ENCODE measurements at places on chromosomes 16 and 17.
A peak's percentile ranks its signal among the peaks of the same experiment; 100 is the strongest.

DNA sequence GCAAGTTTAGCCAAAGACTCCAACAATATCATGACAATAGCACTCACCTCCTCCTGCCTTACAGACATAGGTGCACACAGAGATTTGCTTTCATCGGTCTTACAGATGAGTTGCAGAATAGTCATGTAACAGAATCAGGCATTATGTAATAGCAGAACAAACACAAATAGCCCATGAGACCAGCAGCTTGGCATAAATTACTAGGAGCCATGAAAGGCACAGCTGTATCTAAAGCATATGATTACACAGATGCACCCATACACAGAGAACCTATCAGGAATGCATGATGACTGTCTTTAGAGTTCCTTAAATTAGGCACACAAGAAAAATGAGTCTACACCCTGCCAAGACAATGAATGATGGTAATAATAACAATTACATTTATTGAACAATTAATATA lies 342.0 kb upstream of the XYLT1 start:
- no peak for DNase-seq

GRCh38 chr16:19878757-19879156 lies 5.9 kb downstream of the GPRC5B start:
- no peak for DNase-seq

DNA sequence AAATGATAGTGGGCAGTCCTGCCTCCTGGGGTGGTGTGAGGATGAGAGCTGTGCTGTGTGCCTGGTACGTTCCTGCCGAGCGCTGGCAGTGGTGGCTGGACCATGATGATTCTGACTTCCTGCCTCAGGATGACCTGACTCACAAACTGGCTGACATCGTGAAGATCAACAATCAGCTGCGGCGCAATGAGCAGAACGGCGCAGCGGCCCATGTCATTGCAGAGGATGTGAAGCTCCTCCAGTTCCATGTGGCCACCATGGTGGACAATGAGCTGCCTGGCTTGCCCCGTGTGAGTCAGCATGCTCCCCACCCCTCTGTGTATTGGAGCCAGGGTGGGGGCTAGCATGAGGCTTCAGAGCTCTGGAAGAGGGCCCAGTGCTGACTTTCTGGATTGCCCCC lies 13.1 kb downstream of the POLR2A start:
- no peak for DNase-seq

- DNase-seq: no peak
Observed at GRCh38 chr16:10138881-10139280, 43.3 kb downstream of the GRIN2A start.

DNA sequence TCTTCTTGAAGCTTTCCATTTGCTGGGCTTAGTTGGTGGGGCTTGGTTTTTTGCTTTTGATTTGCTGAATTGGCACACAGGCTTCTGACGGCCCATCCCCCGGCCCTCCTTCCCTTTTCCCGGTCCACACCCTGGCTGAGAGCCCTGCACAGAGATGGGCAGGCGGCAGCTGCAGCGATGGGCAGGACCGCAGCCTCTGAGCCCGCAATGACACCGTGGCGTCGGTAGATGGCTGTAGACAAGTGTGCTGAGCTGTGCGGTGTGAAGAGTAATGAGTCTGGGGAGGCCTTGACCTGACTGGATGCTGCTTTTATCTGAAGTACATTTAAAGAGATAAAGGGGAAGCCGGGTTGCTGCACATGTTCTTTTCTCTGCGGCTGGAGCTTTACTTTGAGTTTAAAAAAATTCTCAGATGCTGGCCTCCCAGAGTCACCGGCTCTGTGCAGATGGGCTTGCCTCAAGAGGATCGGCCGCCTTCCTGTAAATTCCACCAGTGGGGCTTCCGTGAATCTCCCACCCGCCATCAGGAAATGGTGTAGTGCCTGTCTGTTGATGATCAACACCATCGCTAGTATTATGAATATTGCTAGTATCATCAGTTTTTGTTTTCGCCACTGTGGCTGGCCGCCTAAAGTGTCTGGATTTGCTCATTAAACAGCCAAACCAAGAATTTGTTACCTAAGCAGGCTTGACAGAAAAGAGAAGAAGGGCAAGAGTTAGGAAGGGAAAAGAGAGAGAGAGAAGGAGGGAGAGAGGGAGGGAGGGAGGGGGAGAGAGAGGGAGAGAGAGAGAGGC lies 245.6 kb upstream of the RBFOX1 start:
- no peak for DNase-seq

GRCh38 chr17:79951361-79952264 lies 84.1 kb downstream of the TBC1D16 start:
- DNase-seq: peak; percentile 56

GRCh38 chr16:23999663-24000062 lies 163.9 kb downstream of the PRKCB start:
- DNase-seq: no peak

- DNase-seq: no peak
Observed at GRCh38 chr16:78437352-78437968, 338.0 kb downstream of the WWOX start.

DNA sequence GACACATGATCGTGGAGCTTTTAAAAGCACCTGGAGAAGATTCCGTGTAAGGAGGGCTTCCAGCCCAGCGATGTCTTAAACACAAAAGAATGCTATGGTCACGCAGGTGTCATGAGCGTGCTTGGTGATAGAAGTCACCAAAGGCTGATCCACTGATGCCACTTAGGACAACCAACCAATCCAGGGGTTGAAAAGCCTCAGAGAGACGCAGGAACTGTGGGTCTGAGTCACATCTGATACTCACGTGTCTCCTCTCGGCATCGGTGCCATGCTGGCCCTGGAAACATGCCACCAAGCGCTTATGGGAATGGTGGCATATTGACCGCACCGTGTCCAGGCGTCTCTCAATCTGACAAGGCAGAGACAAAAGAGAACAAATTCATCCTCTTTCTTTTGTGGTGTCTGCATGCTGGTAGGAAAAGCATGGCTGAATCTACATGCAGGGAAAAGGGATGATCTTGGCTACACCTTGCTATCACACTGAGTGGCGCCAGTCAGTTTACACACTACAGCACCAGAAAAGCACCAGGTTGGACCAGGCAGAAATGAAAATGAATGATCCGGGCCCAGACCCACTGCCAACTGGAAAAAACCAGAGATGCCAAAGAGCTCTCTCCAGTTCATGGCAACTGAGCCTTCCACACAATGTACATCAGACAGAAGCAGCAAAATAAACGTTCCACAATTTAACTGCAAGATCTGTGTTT lies 38.0 kb downstream of the ARHGAP17 start:
- no peak for DNase-seq

- DNase-seq: no peak
Observed at GRCh38 chr16:54268340-54268739, 18.2 kb downstream of the IRX3 start.

- DNase-seq: no peak
Observed at GRCh38 chr16:49832177-49832576, 23.7 kb downstream of the ZNF423 start.

DNA sequence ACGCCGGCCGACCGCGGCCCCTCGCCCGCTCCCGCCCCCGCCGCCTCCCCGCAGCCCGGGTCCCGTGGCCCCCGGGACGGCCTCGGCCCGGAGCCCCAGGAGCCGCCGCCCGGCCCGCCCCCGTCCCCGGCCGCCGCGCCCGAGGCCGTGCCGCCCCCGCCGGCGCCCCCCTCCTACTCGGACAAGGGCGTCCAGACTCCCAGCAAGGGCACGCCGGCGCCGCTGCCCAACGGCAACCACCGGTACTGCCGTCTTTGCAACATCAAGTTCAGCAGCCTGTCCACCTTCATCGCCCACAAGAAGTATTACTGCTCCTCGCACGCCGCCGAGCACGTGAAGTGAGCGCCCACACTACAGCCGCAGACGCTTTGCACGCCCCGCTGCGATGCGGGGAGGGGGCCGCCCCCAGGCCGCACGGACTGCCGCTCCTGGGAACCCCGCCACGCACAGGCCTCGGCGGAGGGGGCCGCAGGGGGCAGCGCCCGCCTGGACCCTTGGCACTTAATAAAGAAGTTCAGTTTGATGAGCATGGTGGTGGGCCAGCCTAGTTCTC lies 35.5 kb upstream of the ZC3H18 start:
- DNase-seq: no peak

- DNase-seq: no peak
Observed at GRCh38 chr16:46737621-46738214, 10.4 kb downstream of the MYLK3 start.

- no peak for DNase-seq
Observed at GRCh38 chr16:57069053-57069452, 23.3 kb upstream of the CPNE2 start.

- DNase-seq: peak; percentile 83
Observed at GRCh38 chr16:2777231-2777902, at the start of gene ELOB. TSS of gene ELOB (minus strand) at chr16:2777280. CDS start at chr16:2777239, 41 bp downstream.

DNA sequence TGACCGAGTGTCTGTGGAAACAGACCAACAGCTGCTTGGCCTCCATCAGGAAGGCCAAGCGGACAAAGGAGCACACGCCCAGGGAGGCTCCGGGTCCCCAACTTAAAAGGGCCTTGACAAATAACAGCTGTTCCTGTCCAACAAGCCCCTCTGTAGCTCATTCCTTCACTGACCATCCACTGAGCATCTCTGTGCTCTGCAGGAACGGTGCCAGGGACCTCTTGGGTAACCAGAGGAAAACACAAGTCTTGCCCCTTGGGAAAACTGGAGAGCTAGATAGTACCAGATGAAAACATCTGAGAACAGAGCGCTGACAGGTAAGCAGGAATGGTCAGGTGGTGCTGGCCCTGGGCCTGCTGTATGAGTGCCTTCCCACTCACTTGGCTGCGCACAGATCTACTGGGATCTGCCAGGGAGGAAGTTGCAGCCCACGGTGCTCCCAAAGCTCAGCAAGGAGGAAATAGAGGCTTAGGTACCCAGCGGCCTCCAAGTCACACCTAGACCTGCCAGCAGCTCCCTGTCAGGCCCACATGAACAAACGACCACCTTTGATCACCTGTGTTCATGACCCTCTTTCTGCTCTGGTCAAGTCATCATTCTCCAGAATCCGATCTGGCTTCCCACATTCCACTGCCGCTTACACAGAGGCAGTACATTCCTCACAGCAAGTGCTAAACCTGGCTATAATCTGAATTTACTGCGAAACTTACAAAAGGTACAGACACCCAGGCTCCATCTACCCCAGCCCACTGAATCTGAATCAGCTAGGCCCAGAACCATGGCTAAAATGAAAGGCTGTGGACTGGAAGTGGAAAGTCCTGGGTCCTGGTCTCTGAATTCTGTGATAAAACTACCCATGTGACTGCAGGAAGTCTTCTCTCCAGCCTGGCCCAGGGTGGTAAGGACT lies 12.5 kb downstream of the DCAKD start:
- peak; percentile 93 for DNase-seq

- no peak for DNase-seq
Observed at GRCh38 chr17:36899250-36900159, 37.8 kb upstream of the LHX1 start.

GRCh38 chr16:85327731-85328675 lies 215.7 kb upstream of the CIBAR2 start:
- DNase-seq: no peak

- no peak for DNase-seq
Observed at GRCh38 chr17:40547079-40547784, 18.0 kb downstream of the CCR7 start.

DNA sequence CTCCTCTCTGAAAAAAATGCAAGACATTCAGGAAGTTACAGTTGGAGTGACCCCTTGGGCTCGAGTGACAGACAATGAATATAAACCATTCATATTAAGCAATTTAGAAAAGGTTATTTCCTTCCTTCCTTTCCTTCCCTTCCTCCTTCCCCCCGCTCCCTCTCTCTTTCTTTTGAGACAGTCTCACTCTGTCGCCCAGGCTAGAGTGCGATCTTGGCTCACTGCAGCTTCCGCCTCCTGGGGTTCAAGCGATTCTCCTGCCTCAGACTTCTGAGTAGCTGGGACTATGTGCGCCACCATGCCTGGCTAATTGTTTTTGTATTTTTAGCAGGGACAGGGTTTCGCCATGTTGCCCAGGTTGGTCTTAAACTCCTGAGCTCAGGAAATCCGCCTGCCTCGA lies 13.2 kb downstream of the PSMD12 start:
- DNase-seq: no peak

- DNase-seq: no peak
Observed at GRCh38 chr17:74761419-74761818, 13.0 kb downstream of the NHERF1 start.

DNA sequence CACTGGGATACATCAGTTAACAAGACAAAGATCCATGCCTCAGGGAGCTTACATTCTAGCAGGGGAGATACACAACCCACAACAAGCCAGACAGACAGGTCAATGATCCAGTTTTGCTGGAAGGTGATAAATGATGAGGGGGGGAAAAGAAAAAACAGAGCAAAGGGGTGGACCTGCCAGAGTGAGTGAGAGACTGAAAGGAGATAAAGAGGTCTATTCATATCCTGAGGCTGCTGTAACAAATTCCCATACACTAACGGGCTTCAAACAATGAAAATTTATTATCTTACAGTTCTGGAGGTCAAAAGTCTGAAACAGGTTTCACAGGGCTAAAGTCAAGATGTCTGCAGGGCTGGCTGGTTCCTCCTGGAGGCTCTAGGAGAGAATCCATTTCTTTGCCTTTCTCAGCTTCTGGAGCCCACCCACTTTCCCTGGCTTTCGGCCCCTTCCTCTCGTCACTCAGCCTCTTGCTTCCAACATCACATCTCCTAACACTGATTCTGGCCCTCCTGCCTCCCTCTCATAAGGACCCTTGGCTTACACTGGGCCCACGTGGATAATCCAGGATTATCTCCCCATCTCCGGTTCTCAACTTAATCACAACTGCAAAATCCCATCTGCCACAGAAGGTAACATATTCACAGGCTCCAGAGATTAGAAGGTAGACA lies 81.5 kb downstream of the GAS7 start:
- DNase-seq: no peak

DNA sequence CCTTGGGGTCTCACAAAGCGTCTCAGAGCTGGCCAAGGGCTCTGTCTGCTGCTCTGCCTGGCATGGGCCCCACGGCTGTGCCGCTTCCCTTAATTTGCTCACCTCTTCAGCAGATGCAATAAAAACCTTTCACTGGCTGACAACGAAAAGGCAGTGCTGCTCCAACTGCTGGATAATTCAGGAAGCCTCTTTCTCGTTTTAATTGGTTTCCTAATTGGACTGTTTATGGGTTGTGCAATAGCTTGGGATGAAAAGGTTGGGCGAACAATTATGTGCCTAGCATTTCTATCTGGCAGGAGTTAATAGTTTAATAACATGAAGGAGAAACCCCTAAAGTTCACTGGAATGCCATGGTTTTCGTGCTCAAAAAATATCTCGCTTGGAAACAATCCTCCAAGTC lies 234.1 kb upstream of the IRX5 start:
- DNase-seq: no peak

GRCh38 chr16:57622361-57623250 lies 5.8 kb upstream of the ADGRG1 start:
- no peak for DNase-seq

GRCh38 chr16:2008009-2008526 lies 1.6 kb downstream of the ZNF598 start:
- DNase-seq: no peak
